ENCODE measurements at places on chromosomes 11 and 22.

GRCh38 chr11:77193911-77194830 is 66.1 kb downstream of the MYO7A start:
- DNase-seq: no peak

DNA sequence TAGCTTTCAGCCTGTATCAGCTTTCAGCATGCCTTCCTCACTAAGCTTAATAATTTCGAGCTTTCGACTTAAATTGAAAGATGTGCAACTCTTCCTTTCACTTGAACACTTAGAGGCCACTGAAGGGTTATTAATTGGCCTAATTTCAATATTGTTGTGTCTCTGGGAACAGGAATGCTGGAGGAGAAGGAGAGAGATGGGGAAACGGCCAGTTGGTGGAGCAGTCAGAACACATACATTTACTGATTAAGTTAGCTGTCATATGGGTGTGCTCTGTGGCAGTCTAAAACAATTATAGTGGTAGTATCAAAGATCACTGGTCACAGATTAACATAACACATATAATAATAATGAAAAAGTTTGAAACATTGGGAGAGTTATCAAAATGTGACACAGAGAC is 106.2 kb downstream of the LRRC32 start:
- no peak for DNase-seq

- DNase-seq: no peak
These were observed 19.0 kb downstream of the MAFF start for GRCh38 chr22:38220653-38221386.

- DNase-seq: no peak
These were observed 18.4 kb upstream of the SMIM38 start for GRCh38 chr11:69137151-69137844.

GRCh38 chr11:23723861-23724260 is 773.0 kb upstream of the LUZP2 start:
- no peak for DNase-seq

DNA sequence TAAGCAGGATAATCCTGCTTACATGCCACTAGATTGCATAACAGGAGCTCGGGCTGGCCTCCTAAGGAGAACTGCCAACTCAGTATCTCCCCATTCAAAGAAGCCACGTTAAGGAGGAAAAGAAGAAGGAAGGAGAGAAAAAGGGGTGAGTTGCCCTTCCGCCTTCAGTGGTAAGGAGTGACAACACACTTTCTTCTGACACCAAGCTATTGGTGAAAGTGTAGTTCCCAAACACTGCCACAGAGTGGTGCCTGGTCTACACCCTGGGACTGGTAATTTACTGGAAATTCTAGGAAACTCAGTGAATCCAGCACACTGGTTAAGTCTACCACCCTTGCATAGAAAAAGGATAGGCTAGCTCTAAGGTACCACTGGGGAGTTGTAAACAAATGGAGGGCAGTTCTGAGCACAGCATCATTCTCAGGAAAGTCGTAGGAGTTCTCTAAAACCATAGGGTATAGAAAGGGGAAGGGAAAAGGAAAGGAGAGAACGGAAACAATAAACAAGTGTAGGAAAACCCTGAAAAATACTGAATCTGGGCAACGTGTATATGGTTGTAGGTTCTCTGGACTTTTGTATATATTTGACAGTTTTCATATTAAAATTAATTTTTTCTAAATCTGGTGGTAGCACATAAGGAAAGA is 58.2 kb downstream of the RRAS2 start:
- peak; percentile 42 for DNase-seq

Measured in NCI-H1694 (cell line).